ENCODE measurements at places on chromosomes 4 and X.

GRCh38 chr4:154612472-154613414 is at the start of gene FGG:
Gene FGG, minus strand, starts transcription at chr4:154612656. Its CDS starts 47 bp downstream, at chr4:154612609.
- no peak for DNase-seq

- no peak for DNase-seq
These were observed 133.2 kb downstream of the ZAR1 start for GRCh38 chr4:48623182-48623780.

- DNase-seq: no peak
These were observed 2.7 kb upstream of the ALAS2 start for GRCh38 chrX:55033429-55033828.

DNA sequence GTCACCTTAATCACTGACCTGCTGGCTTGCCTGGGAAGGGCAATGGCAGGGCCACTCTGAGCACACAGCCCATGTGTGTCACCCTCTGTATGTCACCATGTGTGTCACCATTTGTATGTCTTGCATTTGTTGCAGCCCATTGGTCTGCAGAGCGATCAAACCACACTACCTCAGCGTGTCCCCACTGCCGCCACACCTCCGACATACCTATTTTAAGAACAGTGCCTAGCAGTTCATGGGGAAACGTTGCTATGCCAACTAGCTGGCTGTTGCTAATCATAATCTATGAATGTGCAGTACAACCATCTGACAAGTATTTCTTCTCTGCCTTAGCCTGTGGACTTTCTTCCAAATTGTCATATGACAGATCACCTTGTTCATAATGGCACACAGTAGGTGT is 8.0 kb upstream of the CRMP1 start:
- DNase-seq: no peak

DNA sequence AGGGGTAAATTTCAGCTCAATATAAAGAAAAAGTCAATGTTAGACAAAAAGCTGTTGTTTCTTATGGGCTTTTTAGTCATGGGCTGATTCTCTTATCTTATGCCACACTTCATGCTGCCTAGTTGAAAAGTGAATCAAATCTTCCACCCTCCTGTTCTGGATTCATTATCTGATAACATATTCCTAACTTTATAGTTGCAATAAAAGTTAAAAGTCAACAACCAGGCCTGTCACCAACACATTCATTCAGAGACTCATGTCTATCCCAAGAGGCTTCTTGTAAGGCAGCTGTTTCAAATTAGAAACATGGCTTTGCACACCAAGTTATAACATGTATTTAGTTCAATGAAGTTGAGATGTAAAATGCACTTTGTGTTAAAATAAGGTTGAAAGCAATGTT is 243.8 kb downstream of the ADAMTS3 start:
- DNase-seq: no peak

GRCh38 chrX:10761447-10761846 is 141.1 kb upstream of the MID1 start:
- no peak for DNase-seq

GRCh38 chrX:52852110-52852860 is 15.6 kb downstream of the XAGE3 start:
- no peak for DNase-seq

DNA sequence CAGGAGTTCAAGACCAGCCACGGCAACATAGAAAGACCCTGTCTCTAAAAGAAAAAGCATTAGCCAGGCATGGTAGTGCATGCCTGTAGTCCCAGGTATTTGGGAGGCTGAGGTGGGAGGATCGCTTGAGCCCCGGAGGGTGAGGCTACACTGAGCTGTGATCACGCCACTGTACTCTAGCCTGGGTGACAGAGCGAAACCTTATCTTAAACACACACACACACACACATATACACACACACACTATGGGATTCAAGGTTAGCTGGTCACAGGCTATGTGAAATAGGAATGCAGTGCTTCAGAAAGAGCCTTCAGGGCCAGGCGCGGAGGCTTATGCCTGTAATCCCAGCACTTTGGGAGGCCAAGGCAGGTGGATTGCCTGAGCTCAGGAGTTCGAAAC is 23.5 kb downstream of the NLGN3 start:
- no peak for DNase-seq

DNA sequence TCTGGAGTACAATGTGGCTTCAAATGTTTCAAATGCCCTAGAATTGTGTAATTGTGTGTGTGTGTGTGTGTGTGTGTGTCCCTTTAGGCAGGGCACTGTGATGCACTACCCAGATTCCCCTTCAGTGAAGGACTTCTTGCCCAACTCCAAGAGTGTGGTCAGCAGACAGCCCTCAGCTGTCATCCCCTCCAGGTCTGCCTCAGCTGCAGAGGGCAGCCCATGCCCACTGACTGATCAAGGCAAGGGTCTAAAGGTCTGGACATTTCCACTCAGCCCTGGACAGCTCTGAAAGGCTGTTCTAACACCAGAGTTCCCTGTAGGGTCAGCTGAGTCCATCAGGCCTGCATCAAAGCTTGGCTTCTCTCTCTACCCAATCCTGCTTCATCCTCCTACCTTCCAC is 83.9 kb upstream of the USP9X start:
- DNase-seq: no peak

- no peak for DNase-seq
These were observed 174.5 kb downstream of the SMIM20 start for GRCh38 chr4:26088433-26088928.

- no peak for DNase-seq
These were observed 23.9 kb downstream of the TBC1D19 start for GRCh38 chr4:26607776-26608175.

DNA sequence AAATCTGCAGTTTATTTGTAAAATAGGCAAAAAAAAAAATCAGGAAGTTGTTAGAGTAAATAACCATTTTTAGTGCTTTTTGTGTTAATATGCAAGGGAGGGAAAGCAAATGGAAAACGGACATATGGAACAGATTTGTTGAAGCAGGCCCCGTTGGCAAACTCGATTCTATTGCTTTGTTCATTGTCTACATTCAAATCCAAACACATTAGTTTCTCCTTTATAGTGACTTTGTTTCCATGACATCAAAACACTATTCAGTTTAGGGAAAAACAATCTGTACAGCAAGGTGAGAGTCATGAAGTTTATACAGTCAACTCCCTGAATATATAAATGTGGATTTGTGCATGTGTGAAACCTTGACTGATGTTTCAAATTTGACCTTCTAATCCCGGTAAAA is 142.2 kb downstream of the FAM47A start:
- no peak for DNase-seq

GRCh38 chrX:13742397-13743176 is 8.0 kb downstream of the OFD1 start:
- no peak for DNase-seq

GRCh38 chr4:113784497-113785250 is 23.1 kb upstream of the CAMK2D start:
- no peak for DNase-seq

DNA sequence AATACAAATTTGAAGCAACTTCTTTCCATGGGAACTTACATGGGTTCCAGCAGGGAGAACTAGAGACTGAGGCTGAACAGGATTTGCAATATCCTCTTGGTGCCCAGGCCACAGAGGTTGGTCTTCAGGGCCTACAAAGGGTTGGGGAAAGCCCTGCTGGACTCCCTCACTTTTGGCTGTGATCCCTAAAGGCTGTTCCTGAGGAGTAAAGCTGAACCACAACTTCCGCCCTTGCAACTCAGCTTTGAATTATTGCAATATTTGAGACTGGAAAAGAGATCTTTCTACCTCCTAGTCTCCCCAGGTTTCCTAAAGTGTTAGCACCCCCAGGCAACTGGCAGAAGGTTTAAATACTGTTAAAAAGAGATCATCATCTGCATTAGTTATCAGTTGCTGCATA is 26.9 kb downstream of the DCHS2 start:
- no peak for DNase-seq
